Suppressor macrophage (primary cell): ENCODE measurements at places on chromosomes 12 and 14.

DNA sequence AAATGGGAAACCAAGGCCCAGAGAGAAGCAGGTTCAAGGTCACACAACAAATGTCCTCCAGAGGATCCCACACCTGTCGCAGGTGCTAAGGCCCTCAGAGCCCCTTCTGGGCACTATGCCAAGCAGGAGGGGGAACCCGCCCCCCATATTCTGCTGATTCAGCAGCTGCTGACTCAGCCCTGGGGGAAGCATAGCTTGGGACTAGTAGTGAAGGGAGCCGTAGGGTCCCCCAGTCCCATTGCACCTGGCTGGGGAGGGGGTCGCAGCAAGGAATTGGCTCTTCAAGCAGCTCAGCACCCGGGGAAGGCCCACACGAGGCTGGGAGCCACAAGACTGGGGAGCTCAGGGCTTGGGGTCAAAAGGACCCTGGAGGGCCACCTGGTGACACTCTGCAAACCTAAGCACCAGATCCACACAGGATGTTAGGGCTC is 1.0 kb downstream of the RASAL1 start:
- no peak for DNase-seq

GRCh38 chr12:10241727-10242126 is 29.1 kb downstream of the GABARAPL1 start:
- DNase-seq = no peak

DNA sequence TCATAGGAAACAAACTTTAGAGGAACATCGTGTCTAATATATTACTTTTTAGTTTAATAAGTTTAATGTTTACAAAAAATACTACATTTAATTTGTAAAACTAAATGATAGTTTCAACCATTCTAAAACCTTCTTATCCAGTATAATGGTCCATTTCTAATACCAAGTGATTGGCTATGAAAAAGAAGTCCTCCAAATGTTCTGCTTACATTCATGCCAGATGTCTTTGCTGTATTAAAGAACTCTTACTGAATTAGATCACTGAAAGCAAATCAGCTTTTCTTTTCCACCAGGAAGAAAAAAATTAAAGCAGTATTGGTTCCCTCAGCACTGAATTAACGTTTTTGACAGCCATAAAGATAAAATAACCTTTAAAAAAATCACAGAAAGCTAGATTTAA is 3.7 kb downstream of the NOVA1 start:
- DNase-seq = no peak

- DNase-seq = no peak
These were observed 9.1 kb downstream of the RTL1 start for GRCh38 chr14:100894416-100894815.

- DNase-seq = no peak
These were observed 127.2 kb downstream of the BCAT1 start for GRCh38 chr12:24821691-24822090.

DNA sequence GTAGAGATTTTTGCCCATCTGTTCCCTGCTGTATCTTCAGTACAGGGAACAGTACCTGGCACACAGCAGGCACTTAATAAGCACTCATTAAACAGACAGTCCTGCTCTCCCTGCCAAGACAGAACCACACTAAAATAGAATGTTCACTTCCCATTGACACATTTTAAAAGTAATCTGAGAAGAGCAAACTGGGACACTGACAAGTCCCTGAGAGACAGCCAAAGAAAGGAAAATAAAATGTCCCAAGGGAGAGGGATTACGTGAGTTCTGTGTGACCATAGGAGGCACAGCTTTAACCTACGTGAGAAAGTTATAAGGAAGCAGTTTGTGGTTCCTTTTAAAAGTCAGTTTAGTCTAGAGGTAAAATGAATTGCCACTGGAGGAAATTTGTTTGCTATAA is 43.9 kb upstream of the SYCP3 start:
- DNase-seq = no peak

- DNase-seq = peak; percentile 97
These were observed 8.8 kb upstream of the SH2B3 start for GRCh38 chr12:111396726-111397445.

DNA sequence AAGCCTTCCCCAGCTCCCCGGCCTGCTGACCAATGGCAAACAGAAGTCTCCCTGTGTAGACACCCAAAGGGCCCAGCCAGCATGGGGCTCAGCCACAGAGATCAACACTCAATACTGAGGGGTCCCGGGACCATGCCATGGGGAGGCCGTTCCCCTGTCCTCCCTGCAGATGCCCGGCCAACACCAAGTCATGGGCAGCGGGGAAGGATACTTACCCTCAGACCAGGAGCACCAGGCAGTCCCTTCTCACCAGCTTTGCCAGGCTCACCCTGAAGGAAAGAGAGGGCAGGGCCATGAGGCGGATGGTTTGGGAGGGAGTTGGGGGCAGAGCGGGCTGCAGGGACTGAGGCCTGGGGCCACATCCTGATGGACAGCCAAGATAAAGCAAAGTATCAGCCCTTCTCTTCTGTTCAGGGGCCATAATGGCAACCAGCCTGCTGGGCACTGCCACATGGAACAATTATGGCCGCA is 19.9 kb downstream of the COL2A1 start:
- no peak for DNase-seq

DNA sequence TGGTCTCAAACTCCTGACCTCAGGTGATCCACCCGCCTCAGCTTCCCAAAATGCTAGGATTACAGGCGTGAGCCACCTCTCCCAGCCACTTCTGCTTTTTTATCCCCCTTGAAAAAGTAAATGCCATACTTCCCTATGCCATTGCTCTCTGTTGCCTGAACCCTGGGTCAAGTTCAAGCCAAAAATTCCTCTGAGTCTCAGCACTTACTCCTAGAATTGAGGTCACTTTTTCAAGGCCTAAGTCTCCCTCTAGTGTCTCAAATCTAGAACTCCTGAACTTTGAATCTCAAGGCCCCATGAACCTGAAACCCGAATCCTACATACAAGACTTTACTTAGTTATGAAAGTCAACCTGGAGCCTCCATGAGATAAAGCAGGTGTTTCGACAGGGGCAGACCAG is 1.4 kb upstream of the APOBEC1 start:
- peak; percentile 76 for DNase-seq

DNA sequence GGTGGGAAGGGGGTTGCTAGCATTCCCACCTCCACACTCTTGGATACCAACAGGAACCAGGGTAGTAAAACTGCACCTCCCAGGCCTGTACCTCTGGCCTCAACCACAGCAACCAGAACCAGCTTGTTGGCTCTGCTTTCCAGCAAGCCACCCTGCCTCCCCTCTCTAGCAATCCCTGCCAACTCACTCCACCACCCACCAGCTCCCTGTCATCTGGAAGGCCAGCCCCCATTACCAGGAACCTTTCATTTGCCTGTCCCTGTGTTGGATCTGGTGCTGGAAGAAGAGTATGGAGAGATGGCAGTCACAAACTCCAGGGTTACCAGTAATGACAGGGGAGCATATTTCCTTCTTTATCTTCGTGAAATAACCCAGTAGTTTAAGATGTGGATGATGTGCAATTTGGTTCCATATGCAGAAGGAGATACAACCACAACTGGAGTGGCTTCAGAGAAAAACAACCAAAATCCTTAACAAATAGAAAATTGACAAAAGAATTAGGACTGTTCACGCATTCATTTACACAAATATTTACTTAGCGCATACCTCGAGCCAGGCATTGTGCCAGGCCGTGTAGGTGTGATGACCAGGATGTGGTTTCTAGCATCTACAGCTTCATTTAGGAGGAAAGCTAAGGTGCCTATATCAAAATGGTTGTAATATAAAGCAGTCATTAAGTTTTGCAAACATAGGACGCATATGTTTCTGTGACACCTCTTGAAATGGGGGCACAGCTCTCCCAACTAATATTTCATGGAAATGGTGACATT is 3.4 kb downstream of the B4GALNT3 start:
- DNase-seq = no peak
